NCI-H2107 (cell line): ENCODE measurements at places on chromosomes 6 and 20.

DNA sequence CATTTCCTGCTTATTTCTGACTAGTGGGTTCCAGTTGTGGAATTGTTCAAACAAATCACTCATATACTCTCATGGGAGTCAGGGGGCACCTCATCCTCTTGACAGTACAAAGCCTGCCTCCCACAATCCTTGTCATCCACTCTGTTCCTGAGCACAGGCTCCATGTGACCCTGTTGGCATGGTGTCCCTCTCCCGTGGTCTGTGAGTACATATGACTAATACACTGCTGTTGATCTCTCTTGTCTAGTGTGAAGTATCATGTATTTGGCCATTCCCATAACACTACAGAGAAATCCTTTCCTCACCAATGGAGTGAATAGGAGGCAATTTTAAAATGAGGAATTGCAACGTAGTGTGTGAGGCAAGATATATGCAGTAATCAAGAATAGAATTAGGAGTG is 185.3 kb downstream of the OGFRL1 start:
- DNase-seq, result no peak

- DNase-seq, result no peak
Measured at GRCh38 chr6:149267072-149267471, 50.4 kb upstream of the TAB2 start.

DNA sequence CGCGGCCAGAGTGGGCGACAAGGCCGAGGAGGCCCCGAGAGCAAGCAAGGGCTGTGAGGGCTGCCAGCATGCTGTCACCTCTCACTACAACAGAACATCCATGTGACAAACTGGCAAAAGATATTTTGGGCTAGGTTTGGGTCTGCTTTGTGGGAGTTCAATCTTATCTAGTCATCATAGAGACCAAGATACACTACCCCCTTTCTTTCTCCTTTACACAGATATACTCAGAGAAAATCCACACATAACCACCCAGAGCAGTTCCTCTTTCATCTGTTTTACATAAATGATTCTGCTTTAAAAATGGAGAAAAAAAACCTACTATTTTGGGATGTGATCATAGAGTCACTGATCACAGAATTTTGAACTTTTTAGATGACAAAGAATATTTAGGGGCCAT is 16.8 kb downstream of the SOX4 start:
- DNase-seq, result no peak

DNA sequence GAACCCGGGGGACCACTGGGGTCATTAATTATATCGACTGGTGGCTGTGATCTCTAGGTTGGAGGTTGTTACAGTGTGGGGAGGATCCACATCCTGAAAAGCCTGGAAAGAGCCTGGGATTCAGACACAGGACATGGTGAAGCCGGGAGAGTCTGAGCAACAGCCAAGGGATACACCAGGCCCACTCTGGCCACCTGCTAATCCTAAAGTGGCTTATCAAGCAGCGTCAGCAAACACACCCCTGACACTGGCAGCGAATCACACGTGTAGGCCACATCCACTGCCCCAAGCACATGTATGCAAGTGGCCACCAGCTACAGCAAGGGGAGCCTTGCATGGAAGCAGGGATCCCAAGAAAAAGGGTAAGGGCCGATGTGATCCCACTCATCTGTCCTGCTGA is 41.0 kb downstream of the GFOD1 start:
- no peak for DNase-seq

DNA sequence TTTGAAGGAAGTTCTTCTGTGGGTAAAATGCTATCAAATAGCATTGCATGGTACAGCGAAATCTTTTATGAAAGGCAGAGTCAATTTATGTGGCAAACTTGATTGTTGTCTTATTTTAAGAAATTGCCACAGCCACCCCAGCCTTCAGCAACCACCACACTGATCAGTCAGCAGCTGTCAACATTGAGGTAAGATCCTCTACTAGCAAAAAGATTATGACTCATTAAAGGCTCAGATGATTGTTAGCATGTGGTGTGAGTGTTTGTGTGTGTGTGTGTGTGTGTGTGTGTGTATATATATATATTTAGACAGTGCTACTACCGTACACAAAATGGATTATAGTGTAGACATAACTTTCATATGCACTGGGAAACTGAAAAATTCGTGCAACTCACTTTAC is 27.8 kb downstream of the LRRN4 start:
- no peak for DNase-seq

DNA sequence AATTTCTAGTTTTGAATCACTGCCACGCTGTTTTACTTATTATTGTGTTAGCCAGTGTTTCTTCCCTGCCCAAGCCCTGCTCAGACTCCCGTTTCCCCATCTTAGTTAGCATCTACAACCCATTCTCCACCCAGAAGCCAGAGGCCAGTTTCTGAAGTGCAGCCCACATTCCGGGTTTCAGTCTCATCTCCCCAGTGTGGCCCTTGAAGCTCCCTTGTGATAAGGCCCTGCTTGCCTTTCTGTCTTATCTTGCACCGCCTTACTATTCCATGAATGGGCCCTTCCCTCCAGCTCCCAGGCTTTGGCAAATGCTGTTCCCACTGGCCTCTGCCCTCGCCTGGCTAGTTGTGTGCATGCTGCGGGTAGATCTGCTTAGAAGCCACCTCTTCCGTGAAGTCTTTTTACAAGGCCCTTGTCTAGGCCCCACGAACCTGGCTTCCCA is 41.1 kb downstream of the TOX2 start:
- DNase-seq, result no peak

DNA sequence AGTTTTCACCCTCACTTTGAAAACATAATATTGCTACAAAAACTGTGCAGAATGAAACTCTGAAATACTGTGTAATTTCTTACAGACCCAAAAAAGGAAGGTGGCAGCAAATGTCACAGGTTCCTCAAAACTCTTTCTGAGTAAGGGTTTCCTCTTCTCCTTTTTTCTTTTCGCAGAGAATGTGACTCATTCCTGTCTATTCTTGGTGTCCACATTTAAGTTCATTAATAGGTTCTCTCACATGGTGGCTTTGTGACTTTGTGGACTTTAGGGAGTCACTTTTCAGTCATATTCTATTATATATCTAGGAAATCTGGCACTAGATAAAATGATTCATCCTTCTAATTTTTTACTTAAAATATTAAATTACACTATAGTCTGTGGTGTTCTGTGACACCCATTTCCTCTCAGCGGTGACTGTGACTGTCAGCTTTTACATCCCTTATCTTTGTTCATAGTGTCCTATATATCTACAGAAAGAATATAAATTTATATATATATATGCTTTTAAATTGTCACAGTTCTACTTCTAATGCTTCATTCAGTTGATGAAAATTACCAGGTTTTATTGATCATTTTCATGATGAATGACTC is 126.8 kb upstream of the HCRTR2 start:
- DNase-seq, result no peak

DNA sequence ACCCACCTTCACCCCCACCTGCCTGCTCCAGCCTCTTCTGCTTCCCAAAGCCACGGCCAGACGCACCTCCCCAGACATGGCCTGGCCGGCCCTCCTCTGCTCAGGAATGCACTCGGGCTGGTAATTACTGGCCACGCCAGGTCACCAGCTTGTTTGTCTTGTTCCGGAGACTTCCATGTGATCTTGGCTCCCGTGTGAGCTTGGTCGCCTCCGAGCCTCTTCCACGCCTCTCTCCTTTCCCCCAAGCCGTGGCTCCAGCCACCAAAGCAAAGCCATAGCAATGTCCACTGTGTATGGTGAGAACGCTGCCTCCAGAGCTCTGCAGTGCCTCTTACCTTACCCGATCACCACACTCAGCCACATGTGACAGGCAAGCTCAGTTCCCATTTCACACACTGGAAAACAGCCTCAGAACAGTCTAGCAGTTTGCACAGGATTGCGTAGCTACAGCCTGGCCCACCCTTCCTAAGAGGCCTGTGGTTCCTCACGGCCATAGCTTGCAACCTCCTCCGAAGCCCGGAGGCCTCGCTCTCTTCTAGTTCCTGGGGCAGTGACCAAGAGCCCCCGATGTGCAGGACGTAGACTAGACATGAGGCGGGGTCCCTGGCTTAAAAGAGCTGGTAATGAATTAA is 48.1 kb upstream of the AFDN start:
- DNase-seq, result no peak

DNA sequence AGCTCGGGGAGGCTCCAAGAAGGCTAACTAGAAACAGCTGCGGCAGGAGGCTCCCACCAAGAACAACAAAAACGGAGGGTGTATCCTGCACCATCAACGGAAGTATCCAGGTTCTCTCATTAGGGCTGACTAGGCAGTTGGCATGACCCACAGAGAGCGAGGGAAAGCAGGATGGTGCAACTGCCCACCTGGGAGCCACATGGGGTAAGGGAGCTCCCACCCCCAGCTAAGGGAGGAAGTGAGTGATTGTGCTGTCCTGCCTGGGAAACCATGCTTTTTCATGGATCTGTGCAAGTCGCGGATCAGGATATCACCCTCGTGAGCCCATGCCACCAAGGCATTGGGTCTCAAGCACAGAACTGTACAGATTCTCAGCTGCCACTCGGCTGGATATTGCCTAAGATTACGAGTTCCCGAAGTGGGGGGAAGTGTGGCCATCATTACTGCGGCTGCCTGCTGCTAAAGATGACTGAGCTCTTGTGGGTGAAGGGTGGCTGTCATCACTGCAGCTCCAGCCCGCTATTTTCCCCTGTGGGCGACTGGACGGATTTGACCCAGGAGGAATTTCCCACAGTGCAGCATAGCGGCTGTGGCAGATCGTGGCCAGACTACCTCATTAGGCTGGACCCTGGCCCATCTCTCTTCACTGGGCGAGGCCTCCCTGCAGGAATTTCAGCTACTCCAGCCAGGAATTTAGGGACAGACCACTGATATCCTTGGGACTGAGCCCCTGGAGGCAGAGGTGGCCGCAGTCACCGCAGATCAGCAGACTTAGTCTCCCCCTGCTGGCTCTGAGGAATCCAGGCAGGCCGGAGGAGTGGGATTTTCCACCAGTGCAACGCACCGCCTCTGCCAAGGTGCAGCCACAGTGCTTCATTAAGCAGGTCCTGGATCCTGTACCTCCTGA is 515.7 kb downstream of the FRK start:
- DNase-seq, result no peak

DNA sequence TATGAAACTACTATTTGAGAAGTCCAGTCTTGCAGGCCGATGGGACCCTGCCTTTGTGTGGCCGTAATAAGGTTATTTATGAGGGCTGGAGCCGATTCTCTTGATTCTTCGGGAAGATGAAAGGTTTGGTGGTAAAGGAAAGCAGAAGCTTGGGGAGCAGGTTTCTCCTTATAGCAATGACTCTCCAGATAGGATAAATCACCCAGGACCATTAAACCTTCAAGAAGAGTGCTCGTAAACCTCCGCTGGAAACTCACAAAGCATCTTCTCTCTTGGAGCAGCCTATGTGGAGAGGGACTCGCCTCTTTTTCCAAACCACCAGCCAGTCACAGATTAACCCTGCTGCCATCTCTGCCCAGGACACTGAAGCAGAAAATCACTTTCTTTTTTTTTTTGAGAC is 69.6 kb upstream of the SALL4 start:
- no peak for DNase-seq

DNA sequence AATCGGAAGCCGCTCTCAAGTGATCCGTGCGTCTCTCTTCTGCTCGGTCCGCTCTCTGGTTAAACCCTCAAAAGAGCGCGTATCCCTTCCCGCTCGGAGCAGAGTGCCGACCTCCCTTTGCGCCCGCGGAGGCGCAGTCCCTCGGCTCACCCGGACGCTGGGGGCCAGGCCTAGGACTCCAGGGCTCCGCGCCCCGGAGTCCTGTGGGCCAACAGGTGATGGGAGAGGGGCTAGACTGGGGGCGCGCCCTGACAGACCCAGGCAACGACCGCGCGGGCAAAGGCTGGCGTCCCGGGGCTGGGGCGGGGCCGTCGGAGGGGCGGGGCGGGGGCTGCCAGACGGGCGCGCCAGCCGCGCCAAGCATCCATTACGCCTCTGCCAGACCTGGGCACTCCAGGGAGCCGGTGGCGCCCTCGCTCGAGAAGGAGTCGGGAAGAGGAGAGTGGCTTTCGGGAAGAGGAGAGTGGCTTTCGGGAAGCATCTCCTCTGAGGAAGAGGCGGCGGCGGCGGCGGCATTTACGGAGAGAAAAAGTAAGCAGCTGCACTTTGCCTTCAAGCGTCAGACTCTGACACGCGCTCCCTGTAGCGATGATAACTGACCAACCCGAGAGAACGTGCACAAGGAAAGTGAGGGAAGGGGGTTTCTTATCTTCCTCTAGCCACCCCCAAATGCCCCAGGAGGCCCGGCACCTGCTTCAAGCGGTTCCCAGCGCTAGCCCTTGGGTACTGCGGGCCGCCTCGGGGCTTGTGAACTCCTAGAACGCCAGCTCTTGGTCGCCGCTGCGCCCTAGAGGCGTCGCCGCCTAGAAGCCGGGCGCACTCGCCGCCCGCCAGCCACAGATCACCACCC is 2.6 kb downstream of the EPHA7 start:
- peak; percentile 18 for DNase-seq

GRCh38 chr6:11282245-11282644 is 49.8 kb upstream of the NEDD9 start:
- DNase-seq, result no peak

DNA sequence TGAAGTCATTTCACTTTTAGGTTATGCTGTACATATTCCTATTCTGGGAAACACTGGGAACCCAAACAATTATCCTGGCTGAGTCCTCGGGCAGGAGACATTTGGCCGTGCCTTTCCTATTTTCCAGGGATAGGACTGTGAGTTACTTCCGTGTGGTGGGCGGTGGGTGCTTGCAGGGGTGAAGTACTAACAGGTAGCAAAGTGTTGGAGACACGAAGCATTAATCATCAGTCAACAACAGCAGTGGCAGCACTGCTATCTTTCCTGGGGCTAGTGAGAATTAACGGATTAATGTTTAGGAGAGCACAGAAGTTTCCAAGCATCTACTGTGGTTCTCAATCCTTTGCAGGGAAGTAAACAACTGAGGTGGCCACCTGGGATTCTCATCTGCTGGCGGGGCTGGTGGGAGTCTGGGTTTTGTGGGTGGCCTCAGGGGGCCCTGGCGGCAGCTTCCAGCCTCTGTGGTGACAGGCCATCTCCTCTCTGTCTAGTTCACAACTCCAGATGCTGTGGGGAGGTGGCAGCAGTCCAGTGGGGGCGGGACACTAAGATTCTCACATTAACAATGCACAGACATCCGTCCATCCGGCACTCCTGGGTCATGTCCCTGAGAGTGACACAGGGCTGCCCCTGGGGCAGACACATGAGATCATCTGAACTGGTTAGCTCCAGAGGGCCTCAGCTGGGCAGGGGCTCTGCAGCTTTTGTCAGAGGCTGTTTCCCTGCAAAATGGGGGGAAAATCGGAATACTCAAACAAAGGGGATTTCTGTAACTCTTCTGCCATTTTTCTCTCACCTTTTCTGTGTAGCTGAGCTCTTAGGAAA is 90.9 kb downstream of the GJA10 start:
- no peak for DNase-seq

DNA sequence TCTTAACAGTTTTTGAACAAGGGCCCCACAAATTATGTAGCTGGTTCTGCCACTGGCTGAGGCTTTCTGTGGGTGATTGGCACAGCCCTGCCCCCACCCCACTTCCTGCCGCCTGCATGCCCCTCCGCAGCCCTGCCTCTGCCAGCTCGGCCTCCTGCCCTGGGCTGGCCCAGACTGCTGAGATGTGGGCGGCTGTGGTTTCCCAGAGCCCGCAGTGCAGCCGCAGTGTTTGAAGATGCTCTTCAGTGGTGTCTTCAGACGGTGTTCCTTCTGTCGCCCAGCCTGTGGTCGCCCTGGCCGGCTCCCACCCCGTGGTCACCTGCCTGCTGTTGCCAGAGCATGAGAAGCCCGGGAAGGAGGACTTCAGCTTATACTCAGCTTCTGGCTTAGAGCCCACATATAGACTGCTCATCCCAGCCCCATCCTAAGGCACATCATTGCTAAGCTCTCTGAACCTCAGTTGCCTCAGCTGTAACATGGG is 154.3 kb downstream of the VEGFA start:
- DNase-seq, result no peak

GRCh38 chr20:22904905-22905304 is 130.2 kb upstream of the SSTR4 start:
- DNase-seq, result no peak

- no peak for DNase-seq
Measured at GRCh38 chr6:143276436-143276835, 174.1 kb downstream of the ADAT2 start.
